ENCODE measurements at places on chromosomes 11 and 22.

GRCh38 chr11:36002196-36002595 lies 58.3 kb downstream of the LDLRAD3 start:
- DNase-seq: no peak

- no peak for DNase-seq
Observed at GRCh38 chr22:44458044-44459020, 39.7 kb downstream of the RTL6 start.

DNA sequence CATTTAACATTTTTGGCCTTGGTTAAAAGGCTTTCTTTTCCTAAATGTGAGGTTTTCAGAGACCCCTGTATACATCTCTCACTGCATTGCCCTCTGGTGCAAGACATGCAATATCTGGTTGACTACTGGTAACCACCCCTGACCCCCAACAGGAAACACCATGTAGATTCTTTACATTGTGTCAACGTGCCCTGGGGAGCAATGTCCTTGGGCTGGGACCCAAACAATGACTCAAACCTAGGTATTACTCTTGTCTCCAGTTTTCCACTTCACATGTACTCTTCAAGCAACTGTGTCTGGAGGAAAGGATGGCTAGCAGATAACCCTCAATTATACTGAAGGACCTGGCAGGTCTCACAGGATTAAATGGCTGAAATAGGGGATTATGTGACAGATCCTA lies 1.1 kb upstream of the GPR83 start:
- no peak for DNase-seq

DNA sequence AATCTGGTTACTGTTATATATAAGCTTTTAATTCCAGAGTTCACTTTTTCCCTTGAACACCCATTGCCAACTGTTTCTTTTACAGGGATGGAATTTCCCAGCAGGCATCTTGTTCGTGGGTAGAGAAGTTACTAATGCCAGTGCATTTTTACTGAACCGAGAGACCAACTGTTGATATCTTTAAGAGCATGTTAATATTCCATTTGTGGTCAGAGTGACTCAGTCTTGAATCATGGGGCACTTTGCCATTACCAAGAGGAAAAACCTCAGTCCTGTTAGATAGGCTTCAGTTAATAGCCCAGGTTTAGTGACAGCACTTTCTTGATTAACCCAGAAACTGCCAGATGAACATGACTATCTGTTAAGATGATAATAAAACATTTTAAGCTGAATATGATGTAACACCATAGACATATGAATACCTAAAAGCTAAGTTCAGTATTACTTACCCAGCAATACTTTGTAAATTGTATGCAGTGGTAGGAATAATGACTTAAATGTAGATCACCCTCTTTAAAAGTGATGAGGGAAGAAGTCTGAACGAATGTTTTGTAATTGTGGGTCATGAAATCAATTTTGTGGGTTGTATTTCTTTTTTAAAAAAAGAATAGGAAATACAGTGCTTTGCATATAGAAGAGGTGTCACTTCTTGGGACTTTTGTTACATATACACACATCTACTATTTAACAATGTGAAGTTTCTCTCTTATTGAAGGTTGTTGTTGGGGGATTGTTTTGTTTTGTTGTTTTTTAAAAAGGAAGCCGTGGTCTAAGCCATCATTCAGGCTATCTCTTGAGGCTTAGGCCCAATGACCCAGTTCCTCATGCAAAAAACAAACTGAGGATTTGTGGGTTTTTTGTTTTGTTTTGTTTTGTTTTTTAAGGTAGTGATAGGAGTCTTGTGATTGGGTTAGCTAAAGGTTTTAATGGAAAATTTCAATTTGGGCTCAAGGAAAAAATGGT lies 79.2 kb upstream of the GRIK4 start:
- peak; percentile 87 for DNase-seq

GRCh38 chr11:33413301-33413700 lies 156.1 kb downstream of the HIPK3 start:
- no peak for DNase-seq

DNA sequence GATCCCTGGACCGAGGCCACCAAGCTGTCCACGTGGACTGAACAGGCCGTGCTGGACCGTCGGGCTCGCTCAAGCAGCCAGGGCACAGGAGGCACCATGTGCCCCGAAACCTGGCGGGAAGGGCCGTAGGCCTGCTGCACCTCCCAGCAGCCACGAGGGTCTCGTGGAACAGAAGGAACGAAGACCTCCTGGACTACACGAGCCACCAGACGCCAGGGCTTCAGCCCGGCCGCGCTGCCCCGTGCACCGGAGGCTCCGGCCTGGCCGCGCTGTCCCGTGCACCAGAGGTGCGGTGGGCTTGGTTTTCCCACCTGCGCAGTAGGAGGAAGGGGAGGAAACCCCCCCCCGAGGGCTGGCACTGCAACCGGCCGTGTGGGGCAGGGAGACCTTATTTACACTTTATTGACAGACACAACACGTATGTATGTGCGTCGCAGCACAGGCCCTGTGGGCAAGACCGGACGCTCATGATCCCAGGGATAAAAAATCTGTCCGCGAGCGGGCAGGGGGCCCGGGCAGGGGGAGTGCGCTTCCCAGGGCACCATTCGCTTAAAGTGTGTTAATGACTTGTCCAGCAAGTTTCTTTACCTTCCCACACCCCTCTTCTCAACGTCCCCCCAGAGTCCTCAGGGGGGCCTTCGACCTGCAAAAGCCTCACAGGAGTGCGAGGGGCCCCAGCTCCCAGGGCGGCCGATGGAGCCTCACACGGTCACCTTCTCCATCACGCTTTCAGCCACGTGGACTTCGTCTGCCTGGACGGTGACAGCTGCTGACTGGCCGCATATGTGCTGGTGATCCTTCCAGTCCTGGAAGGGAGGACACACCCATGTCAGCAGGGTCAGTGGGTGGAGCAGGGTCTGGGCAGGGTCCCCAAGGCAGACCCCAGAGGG lies 7.0 kb downstream of the DRD4 start:
- no peak for DNase-seq

DNA sequence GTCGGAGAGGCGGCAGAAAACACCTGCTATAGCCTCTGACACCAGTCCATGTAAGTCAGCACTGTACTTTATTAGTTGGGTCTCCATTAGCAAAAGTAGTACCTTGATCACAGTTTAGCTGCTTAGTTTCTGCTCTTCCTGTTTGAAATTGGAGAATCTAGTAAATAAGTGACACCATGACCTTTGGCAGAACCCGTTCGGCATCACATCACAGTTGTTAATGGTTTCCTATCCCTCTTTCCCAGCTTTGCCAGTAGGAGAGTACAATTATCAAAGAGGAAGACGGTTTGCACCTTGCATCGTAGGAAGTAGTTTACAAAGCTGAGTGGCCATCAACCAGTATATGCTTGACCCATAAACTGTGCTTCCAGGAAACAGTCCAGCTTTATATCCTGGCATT lies 101.8 kb downstream of the TRIM44 start:
- no peak for DNase-seq

DNA sequence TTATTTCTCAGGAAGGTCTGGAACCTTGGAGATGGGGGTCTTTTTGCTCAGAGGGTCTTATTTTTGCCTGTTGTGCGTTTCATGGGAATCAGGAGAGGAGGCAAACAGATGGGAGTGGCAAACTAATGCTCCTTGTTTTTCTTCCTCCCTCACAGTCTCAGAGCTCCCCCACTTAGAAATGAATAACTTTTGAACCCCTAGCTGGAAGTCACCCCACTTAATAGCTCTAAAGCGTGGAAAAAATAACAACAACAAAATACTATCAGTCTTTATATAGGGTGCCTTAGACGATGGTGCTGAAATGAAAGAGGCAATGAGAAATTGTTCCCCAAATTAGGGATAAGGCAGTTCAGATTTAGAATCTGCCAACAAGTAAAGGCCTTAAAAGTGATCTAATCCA lies 76.8 kb upstream of the BDNF start:
- no peak for DNase-seq

- DNase-seq: no peak
Observed at GRCh38 chr22:36252754-36253522, at the start of gene APOL1. APOL1 (plus strand) TSS chr22:36253133; CDS start chr22:36254956, 1,823 bp downstream.

GRCh38 chr11:112882494-112883381 lies 78.5 kb upstream of the NCAM1 start:
- DNase-seq: no peak

DNA sequence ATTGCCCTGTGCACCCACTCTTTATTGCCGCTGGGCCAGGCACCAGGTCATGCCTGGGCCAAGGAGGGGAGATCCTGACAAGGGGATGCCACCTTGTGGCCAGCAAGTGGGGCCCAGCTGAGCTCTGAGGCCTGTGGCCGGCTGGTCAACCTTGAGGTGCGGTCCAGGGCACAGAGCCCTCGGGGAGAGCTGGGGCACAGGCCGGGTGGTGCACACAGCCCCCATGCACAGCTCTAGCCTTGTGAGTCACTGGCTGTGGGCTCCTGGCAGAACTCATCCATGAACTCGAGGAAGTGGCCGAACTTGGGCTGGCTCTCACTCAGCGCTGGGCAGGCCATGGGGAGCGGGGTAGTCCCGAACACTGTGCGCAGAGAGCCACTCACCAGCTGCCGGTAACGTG lies 94.3 kb downstream of the RNF169 start:
- no peak for DNase-seq

DNA sequence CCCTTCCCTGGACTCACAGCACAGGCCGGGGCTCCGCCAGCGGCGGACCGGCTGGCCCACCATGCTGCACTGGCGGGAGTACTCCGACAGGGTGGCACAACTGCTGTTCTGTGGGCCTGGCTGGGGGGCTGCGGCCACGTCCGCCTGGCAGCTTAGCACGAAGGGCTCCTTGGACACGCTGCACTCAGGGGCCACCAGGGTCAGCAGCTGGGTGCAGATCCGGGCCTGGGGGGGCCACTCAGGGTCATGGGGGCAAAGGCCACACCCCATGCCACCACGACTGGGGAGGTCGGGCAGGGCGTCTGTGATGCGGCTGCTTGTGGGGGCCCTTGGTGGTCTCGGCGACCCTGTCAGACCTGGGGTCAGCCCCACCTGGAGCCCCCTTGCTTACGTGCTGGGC lies 6.0 kb downstream of the MUC6 start:
- DNase-seq: no peak

DNA sequence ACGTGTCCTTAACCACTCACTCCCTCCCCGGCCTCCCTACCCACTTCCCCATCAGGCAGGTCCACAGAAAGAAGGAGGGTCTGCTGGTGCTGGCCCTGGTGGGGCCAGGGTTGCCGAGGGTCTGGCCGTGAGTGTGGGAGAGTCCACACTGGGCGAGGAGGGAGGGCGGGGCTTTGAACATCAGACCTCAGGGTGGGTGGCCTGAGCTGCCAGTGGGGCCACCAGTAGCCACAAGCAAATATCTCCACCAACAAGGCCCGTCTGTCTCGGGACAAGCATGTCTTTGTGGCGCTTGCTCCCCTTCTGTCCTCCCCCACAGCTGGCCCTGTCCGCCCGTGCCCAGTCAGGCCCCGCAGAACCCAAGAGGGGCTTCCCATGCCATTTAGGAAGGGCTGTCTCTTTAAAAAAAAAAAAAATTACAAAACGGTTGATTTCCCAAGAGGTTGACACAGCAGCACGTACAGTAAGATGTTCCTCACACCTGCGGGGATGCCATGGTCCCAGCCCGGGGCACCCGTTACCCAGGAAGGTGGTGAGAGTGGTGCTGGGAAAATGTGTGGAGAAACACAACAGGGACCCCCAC lies 17.7 kb upstream of the TALDO1 start:
- DNase-seq: no peak

DNA sequence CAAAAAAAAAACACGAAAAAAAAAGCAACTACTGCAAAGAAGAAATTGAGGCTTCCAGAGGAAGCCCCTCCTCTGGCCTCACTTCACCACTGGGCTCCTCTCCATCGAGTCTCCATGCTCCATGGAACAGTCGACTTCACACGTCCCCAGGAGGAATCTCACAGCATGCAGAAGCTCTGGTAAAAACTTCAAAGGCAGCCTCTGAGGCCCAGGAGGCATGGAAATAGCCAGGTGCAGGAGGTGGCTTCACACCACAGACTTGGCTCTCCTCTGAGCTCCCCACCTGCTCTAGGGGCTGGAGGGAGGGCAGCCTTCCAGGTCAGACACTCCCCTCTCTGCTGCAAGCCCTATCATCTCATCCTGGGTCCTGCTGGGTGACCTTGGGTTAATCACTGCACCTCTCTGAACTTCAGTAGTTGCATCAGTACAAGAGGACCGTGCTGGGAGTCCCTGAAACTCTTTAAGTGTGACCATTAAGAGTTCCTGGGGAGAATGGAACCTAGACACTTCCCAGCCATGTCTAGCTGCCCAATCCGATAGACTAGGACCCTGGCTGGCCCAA lies 8.2 kb downstream of the PDE2A start:
- DNase-seq: no peak

- DNase-seq: peak; percentile 57
Observed at GRCh38 chr11:34274712-34275398, 83.0 kb downstream of the ABTB2 start.

- DNase-seq: no peak
Observed at GRCh38 chr11:114612686-114613085, 17.1 kb upstream of the NXPE4 start.

GRCh38 chr11:119251114-119251513 lies 45.0 kb downstream of the CBL start:
- no peak for DNase-seq

- no peak for DNase-seq
Observed at GRCh38 chr11:73170140-73170539, 28.0 kb upstream of the FCHSD2 start.

DNA sequence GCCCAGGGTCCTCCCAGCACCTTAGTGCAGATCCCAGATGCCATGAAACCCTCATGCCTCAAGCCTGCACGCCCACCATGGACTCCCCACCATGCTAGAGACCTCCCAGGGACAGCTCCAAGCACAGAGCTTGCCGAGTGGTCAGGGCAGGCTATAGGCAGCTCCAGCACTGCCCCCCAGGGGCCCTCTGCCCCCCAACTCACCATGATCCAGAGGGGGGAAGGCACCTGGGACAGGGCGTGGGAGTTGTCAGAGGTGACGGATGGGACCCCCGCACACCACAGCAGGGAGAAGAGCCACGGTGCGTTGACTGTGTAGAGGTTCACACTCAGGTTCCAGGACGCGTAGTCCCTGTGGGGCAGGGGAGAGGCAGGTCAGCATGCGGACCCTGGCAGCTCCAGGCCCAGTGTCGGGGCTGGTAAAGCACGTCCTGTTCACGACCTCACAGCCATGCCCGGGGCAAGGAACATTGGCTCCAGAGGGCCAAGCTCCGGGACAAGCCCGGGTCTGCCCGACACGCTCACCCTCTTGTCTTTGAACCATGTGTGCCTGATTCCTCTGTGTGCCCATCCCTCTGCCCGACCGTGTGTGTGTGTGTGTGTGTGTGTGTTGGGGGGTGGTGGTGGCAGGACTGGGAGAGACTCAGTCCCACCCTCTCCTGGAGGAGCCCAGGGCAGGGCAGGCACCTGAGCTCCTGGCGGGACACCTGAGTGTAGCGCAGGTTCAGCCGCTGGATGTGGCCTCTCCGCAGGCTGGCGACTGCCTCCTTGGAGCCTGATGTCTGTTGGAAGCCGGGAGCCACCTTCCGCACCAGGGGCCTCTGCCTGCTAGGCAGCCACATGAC lies 8.2 kb upstream of the KLHL35 start:
- DNase-seq: no peak

- no peak for DNase-seq
Observed at GRCh38 chr11:128776424-128777284, 82.8 kb downstream of the FLI1 start.

GRCh38 chr11:44950031-44950624 lies 555 bp downstream of the TP53I11 start:
- DNase-seq: no peak

Measured in smooth muscle cell of the brain vasculature (primary cell).